ENCODE measurements at places on chromosomes 12 and 14. TPM values are rescaled to one million over a fixed set of nuclear protein-coding genes. Genes with fewer than 3 reads are reported as not detected.

GRCh38 chr12:90945070-90945649 lies 9.8 kb downstream of the CCER1 start:
- no peaks in the 10 kb centered on the region for H3K4me1 ChIP-seq
- H3K36me3 ChIP-seq: no peaks in the 10 kb centered on the region
- no peak for DNase-seq
- H3K27me3 ChIP-seq: no peaks in the 10 kb centered on the region
- H3K4me3 ChIP-seq: no peak overlapping the region

- H3K27ac ChIP-seq: no peak overlapping the region
- no peak for DNase-seq
- no peaks in the 10 kb centered on the region for H3K27me3 ChIP-seq
- no peak overlapping the region for H3K4me3 ChIP-seq
Observed at GRCh38 chr12:42946871-42947381, 357.4 kb upstream of the PRICKLE1 start.

DNA sequence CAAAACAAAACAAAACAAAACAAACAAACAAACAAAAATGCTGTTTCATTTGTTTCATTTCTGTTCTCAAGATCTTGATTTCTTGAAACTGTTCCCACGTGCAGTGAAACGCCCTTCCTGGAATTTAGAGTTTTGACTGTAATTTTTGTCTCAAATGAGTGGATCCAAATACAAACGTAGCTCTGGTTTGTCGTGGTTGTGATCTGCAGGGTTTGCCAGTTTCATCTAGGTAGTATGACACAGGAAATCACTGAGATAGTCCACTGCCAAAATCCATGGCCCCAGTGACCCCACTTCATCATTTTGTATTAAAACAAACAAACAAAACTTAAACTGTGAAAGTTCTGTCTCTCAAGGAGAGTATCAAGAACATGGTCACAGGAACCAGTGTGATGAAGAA lies 838.6 kb downstream of the BCL11B start:
- peaks cover 13% of the 10 kb centered on the region for H3K4me1 ChIP-seq
- no peak overlapping the region for H3K4me3 ChIP-seq
- no peaks in the 10 kb centered on the region for H3K27me3 ChIP-seq

- DNase-seq: no peak
- H3K27me3 ChIP-seq: no peaks in the 10 kb centered on the region
- no peak overlapping the region for H3K4me3 ChIP-seq
- H3K36me3 ChIP-seq: no peaks in the 10 kb centered on the region
Observed at GRCh38 chr12:78290606-78291345, 460.1 kb downstream of the NAV3 start.

NTN4 gene
- 2.4 TPM for total RNA-seq

GRCh38 chr12:52063082-52063924 lies 6.5 kb upstream of the ATG101 start:
- H3K36me3 ChIP-seq: no peaks in the 10 kb centered on the region
- no peak overlapping the region for H3K27ac ChIP-seq
- H3K4me1 ChIP-seq: no peaks in the 10 kb centered on the region
- no peak for DNase-seq
- H3K4me3 ChIP-seq: no peak overlapping the region

TMEM132C gene
- total RNA-seq: not detected

DNA sequence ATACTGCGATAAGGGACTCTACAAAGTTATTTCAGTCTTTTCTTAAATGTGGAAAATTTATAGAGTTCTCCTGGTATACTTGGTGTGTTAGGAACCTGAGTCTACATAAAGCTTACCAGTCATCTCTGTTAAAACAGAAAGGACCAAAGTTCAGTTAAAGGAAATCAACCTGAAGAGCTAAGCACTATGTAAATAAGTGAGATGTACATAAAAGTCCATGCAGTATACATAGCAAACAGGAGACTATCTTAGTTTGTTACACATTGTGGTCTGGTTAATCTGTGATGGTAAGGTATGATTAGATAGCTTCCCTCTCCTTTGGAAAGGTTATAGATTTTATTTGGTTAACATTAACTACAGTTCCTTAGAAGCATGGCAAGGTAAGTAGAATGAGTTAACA lies 75.9 kb downstream of the ATP2B1 start:
- H3K36me3 ChIP-seq: peaks cover 43% of the 10 kb centered on the region
- no peak overlapping the region for H3K27ac ChIP-seq
- no peaks in the 10 kb centered on the region for H3K4me1 ChIP-seq
- no peak overlapping the region for H3K4me3 ChIP-seq
- H3K27me3 ChIP-seq: no peaks in the 10 kb centered on the region

PTPRB gene
- total RNA-seq: not detected

DNA sequence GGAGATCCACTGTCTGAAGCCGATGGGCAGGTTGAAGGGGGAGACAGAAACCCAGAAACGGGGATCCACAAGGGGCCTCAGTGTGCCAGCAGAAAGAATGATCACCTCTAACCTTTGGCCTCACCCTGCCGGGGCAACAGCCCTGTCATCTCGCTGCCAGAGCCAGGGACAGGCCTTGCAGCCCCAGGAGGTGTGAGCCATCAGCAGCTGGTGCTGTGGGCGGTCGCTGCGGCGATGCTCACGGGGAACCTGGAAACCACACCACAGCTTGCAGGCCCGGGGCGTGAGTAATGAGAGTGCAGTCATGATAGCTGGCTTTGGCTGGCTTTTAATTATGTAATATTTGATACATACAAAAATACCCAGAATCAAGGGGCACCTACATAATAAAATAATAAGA lies 4.7 kb upstream of the TTC7B start:
- no peaks in the 10 kb centered on the region for H3K27me3 ChIP-seq
- H3K27ac ChIP-seq: no peak overlapping the region
- H3K4me3 ChIP-seq: no peak overlapping the region
- DNase-seq: peak; percentile 52
- H3K4me1 ChIP-seq: peaks cover 14% of the 10 kb centered on the region
- no peaks in the 10 kb centered on the region for H3K36me3 ChIP-seq

LHX5 gene
- not detected for total RNA-seq

GRCh38 chr14:82850576-82850975 lies 1316.9 kb upstream of the SEL1L start:
- H3K4me1 ChIP-seq: no peaks in the 10 kb centered on the region
- DNase-seq: no peak
- no peaks in the 10 kb centered on the region for H3K36me3 ChIP-seq

DNA sequence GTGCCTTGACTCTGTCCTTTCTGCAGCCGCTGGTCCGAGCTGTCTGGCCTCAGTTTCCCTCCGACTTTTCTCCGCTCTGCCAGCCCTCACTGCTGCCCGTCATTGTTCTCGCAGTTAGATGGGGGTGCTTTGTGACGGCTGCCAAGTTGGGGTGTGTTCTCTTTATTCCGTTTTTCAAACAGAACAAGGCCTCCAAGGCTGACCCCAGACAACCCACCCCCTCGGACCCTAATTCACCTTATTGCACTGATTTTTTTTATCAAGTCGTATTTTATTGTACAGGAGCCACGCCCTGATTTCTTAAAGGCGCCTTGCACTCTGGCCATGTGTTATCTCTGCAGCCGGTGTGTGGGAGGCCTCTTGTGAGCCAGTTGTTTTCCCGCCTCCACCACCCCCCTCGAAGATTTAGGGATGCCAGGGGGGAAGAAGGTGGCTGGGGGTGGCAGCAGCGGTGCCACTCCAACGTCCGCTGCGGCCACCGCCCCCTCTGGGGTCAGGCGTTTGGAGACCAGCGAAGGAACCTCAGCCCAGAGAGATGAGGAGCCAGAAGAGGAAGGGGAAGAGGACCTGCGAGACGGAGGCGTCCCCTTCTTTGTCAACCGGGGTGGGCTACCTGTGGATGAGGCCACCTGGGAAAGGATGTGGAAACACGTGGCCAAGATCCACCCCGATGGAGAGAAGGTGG lies 1.3 kb downstream of the VASH1 start:
- H3K27ac ChIP-seq: no peak overlapping the region
- H3K4me3 ChIP-seq: peak overlapping the region; percentile 69
- DNase-seq: no peak
- H3K4me1 ChIP-seq: peaks cover 25% of the 10 kb centered on the region
- H3K36me3 ChIP-seq: no peaks in the 10 kb centered on the region

DNA sequence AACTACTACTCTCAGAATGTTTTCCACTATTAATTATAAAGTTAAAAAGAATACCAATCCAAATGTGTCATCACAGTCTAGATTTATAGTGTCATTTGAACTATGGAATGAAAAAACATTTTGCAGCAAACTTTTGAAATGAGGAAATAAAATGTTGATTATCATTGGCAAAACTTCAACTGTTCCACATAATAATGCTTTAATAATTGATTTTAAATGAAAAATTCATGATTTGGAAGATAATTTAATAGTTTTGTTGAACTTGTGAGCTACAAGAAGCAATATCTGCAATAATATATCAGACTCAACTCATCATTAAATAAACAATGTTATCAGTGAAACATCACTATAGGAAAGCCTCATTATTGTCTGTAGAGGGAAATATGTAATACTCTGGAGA lies 48.2 kb upstream of the DCN start:
- H3K27ac ChIP-seq: no peak overlapping the region
- DNase-seq: no peak
- H3K4me3 ChIP-seq: no peak overlapping the region
- H3K27me3 ChIP-seq: no peaks in the 10 kb centered on the region

GRCh38 chr12:101238800-101239329 lies 28.8 kb upstream of the SLC5A8 start:
- H3K27me3 ChIP-seq: no peaks in the 10 kb centered on the region
- no peaks in the 10 kb centered on the region for H3K36me3 ChIP-seq
- H3K27ac ChIP-seq: no peak overlapping the region
- DNase-seq: no peak
- no peaks in the 10 kb centered on the region for H3K4me1 ChIP-seq
- H3K4me3 ChIP-seq: no peak overlapping the region

DNA sequence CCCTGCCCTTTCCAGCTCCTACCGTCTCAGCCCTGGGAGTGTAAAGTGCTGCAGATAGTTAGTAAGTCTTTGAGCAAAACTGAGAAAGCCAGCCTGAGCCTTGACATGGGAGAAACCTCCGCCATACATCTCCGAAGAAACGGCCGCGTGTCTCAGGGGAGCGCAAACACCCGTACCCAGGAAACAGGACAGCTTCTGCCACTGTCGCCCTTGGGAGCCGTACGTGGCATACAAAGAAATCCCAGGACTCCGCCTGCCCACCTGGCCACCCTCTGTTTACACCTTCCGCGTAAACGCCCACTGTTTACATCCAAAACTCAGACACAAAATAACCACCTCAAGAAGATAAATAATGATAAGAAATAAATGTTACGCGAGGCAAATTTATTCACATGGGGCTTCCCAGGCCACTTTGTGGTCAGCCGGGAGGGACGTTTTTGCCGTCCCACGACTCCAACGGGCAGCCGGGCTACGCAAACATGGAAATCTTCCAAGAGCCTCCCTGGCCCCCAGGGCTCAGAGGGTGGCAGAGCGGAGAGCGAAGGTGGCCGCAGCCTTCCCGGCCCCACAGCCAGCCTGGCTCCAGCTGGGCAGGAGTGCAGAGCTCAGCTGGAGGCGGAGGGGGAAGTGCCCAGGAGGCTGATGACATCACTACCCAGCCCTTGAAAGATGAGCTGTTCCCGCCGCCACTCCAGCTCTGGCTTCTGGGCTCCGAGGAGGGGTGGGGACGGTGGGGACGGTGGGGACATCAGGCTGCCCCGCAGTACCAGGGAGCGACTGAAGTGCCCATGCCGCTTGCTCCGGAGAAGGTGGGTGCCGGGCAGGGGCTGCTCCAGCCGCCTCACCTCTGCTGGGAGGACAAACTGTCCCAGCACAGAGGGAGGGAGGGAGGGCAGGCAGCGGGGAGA lies at the start of gene BDKRB2:
Gene BDKRB2 (plus strand): TSS at position 689 of the 908 bp plus-strand sequence. CDS start 32,269 bp downstream, outside the sequence.
- H3K4me1 ChIP-seq: no peaks in the 10 kb centered on the region
- no peak for DNase-seq
- H3K36me3 ChIP-seq: no peaks in the 10 kb centered on the region
- no peak within 1 kb of the TSS for H3K4me3 ChIP-seq
- peaks cover 4% of the 10 kb centered on the region for H3K27me3 ChIP-seq

- no peak for DNase-seq
- no peak overlapping the region for H3K27ac ChIP-seq
- no peaks in the 10 kb centered on the region for H3K36me3 ChIP-seq
- H3K4me1 ChIP-seq: no peaks in the 10 kb centered on the region
Observed at GRCh38 chr12:81797100-81797499, 38.0 kb upstream of the PPFIA2 start.

DNA sequence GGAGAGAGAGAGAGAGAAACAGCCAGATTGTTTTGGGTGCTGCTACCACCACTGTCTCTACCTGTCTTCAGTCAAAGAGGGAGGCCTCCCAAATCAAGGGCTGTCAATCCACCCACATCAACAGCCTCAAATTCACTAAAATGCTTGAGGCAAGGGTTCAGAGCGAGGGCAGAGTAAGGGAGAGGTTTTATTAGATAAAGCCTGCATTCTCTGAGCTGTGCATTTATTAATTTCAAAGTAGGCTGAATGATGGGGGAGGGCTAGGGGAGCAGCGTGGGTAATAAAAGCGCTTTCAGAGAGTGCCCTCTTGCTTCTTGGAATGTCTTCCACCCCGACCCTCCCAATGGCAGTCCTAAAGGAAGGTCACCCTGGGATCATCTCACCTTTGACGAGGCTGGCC lies 636.5 kb upstream of the TBX3 start:
- no peak overlapping the region for H3K27ac ChIP-seq
- no peak overlapping the region for H3K4me3 ChIP-seq
- no peaks in the 10 kb centered on the region for H3K36me3 ChIP-seq
- no peaks in the 10 kb centered on the region for H3K4me1 ChIP-seq
- no peak for DNase-seq
- H3K27me3 ChIP-seq: no peaks in the 10 kb centered on the region

MEG3 gene
- total RNA-seq: not detected

DLK1 gene
- not detected for total RNA-seq

DNA sequence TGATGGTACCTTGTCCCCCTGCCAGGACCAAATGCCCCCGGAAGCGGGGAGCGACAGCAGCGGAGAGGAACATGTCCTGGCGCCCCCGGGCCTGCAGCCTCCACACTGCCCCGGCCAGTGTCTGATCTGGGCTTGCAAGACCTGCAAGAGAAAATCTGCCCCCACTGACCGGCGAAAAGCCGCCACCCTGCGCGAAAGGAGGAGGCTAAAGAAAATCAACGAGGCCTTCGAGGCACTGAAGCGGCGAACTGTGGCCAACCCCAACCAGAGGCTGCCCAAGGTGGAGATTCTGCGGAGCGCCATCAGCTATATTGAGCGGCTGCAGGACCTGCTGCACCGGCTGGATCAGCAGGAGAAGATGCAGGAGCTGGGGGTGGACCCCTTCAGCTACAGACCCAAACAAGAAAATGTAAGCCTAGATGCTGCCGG lies 410 bp downstream of the MYF6 start:
- no peaks in the 10 kb centered on the region for H3K36me3 ChIP-seq
- no peaks in the 10 kb centered on the region for H3K27me3 ChIP-seq
- DNase-seq: no peak
- no peaks in the 10 kb centered on the region for H3K4me1 ChIP-seq
- H3K4me3 ChIP-seq: no peak overlapping the region

CRIP1 gene
- total RNA-seq: 290 TPM

OVCH1 gene
- total RNA-seq: not detected

GRCh38 chr12:110826592-110827200 lies 20.1 kb upstream of the CCDC63 start:
- H3K4me3 ChIP-seq: no peak overlapping the region
- H3K27ac ChIP-seq: no peak overlapping the region
- H3K27me3 ChIP-seq: no peaks in the 10 kb centered on the region
- no peaks in the 10 kb centered on the region for H3K36me3 ChIP-seq
- peaks cover 6% of the 10 kb centered on the region for H3K4me1 ChIP-seq
- DNase-seq: peak; percentile 83

NANOG gene
- not detected for total RNA-seq

All from CD4-positive, alpha-beta memory T cell (primary cell).